EL (cell line): ENCODE measurements at places on chromosomes 12 and 14.

- no peak for DNase-seq
Observed at GRCh38 chr12:51126297-51126696, 42.9 kb upstream of the CSRNP2 start.

DNA sequence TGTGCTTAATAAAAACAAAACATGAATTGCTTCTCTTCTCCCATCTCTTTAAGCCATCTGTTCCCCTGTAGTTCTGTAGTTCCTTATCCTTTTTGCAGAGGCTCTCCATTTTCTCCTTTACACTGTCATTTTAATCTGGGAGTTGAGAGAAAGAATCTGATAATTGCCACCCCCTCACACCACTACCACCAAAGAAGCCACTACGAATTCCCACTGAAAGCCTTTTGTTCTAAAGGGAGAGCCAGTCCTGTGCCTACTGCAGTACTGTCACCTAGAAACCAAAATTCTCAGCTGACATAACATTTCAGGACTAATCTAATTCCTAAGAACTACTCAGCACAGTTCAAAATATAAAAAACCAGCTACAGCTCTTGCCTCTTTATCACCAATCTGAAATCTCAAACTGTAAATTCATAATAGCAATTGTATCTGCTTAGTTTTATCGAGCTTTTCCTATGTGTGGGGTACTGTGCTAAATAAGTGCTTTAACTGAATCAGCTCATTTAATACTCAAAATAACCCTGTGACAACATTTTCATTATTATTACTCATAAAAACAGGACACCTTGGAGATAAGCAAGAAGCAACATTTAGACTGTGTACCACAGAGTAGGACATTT lies 72.4 kb downstream of the SPPL3 start:
- DNase-seq, result no peak

- no peak for DNase-seq
Observed at GRCh38 chr12:113467142-113467501, 4.5 kb downstream of the LHX5 start.

GRCh38 chr12:1797991-1798640 lies 22.2 kb upstream of the LRTM2 start:
- DNase-seq, result no peak

DNA sequence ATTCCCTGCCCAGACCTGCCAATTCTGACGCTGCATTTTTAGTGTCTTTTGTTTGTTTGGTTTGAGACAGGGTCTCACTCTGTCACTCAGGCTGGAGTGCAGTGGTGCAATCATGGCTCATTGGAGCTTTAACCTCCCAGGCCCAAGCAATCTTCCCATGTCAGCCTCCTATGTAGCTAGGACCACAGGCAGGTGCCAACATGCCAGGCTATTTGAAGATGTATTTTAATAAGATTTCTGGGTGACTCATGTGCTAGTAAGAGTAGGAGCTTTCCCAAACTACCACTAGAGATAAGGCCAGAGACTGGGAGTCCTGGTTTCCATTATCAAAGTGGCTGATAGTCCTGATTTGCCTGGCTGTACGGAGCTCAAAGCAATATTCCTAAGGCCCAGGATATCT lies 693.3 kb downstream of the MED13L start:
- DNase-seq, result no peak

DNA sequence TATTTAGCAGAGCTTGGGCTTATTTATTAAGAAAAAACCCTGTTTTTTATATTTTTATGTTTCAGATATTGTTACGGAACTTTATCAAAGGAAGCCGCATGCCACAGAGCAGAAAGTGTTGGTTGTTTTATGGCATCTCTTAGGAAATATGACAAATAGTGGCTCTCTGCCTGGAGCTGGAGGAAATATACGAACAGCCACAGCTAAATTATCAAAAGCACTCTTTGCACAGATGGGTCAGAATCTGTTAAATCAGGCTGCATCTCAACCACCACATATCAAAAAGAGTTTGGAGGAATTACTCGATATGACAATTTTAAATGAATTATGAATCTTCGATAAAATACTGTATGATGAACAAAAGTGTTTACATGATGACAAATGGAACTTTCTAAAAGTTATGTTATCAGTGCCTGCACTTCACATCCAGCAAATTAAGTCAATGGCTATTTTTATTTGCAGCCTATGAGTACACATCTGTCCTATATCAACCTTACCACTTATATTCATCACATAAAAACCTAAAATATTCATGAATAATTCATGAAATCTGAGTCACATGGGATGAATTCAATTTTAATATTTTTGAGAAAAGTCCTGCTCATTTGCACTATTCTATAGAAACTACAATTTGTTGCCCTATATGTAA lies 10.6 kb upstream of the PRPF39 start:
- DNase-seq, result no peak

GRCh38 chr12:24954261-24954660 lies 5.4 kb upstream of the BCAT1 start:
- no peak for DNase-seq

- DNase-seq, result no peak
Observed at GRCh38 chr14:89493406-89493805, 76.4 kb upstream of the FOXN3 start.

GRCh38 chr12:24997496-24997895 lies 48.6 kb upstream of the BCAT1 start:
- no peak for DNase-seq

- no peak for DNase-seq
Observed at GRCh38 chr12:27213304-27213703, 30.8 kb upstream of the STK38L start.

DNA sequence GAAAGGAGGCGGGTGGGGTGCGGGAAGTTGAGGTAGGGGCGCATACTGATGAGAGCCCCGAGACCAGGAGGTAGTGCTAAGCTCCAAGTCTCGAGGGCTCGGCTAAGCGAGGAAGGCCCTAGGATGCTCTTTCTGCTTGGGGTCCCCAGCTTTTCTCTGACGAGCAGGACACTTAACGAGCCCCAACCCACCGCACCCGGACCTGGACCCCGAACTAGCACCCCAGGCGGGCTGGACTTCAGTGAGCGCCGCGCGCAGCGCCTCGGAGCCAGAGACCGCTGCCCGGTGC lies 4.7 kb upstream of the C1QL4 start:
- DNase-seq, result no peak

DNA sequence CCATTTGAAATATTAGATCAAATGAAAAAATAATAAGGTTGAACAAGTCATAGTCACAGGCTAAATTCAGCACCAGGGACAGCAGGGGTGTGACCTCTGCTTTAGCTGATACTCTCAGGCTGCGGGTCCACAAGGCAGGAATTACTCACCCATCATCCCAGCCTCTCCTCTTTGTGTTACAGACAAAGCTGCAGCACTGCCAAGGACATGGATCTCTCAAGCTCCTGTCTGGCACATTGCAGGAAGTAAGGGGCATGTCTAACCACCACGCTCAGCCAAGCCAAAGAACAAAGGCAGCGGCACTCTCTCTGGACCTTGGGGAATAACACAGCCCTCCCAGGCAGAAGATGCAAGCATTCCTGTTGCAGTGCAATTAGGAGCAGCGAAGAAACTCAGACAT lies 783.8 kb downstream of the VRK1 start:
- DNase-seq, result no peak

DNA sequence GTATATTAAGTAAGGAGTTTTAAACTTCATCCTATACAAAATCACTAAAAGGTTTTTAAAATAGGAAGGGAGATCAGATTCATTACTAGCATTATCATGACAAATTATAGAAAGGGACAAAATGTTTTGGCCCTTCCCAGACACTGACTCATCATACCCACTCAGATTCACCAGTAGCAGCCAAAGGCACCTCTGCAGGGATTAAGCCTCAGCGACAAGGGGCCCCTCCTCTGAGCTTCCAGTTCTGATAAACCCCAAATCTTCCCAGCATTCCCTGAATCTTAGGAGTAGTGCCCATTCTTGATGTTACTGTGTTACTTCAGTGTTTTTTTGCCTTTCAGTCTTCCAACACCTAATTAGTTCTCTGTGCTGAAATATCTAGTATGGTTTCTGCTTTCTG lies 14.5 kb downstream of the KRAS start:
- peak; percentile 19 for DNase-seq

DNA sequence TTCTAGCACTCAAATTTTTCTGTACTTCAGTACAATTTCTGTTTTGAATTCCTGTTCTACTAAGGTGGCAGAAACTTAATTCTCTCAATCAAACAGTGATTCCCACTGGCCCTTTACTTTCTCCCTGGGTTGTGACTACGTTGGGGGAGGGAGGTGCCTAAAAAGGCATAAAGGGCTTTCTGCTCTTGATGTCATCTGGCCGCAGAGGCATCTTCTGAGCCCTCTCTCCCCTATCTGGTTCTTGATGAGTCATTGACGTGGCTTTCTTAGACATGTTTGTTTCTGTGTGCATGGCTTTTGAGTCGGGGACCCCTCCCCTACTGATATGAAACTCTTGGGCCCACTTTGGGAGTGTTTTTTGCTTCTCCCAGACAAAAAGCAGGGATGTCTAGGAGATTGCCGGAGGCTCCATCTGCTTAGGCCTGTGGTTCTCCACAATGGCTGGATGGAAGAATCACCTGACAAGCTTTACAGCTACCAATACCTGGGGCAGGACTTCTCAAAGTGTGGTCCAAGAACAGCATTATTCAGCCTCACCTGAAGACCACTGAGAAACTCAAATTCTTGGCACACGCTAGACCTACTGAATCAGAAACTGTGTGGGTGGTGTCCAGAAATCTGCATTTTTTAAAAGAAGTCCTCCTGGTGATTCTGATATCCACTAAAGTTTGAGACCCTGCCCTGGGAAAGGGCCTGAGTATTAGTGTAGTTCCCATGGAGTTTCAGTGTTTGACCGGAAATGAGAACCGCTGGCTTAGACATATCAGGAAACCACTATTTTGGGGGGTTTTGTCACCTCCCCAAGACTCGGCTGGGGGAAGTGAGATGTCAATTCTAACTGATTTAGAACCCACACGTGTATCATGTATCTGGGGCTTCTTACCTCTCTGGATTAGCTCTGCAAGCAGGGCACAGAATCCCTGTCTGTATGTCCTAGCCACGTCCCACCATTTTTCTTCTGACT lies 395.7 kb upstream of the PDE3A start:
- DNase-seq, result no peak

DNA sequence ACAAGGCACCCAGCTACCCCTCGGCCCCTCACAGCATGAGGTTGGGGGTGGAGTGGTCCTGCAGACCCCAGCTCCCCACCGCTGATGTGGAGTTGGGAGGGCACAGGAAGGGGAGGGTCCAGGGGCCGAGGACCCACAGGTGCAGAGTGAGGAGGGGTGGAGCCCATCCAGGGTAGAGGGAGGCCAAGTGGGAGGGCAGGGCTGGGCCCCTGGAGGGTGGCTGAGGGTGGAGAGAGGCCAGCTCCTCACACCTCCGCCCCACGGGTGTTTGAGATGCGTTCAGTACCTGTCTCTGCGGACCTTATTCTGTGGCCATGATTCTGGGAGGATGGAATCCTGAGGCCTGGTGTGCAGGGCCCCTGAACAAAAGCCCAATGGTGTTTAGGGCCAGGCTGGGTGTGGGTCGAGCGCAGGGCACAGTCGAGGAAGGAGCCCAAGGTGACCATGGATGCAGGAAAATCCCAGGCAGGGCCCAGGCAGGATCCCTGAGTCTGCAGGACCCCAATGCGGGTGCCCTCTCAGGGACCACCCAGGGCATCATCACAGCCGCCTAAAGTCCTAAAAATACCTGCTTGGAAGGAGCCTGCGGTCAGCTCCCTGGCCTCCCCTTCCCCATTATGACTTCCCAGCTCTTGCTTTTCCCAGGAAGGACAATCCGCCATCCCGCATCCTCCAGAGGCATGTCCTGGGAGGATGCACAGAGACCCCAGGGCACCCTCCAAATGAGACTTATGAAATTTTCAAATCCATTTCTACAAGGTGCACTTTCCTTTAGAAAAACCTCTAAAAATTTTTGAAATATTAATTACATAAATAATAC lies 377.1 kb upstream of the SFSWAP start:
- no peak for DNase-seq

- no peak for DNase-seq
Observed at GRCh38 chr14:106346534-106347290, 820.3 kb downstream of the TMEM121 start.
